Activated naive CD8-positive, alpha-beta T cell treated with anti-CD3 and anti-CD28 coated beads, Interleukin-2, amount 10 ng/mL, durations not matched to agents 7 days and 5 days (primary cell): ENCODE measurements at places on chromosomes 3 and 15. TPM values are rescaled to one million over a fixed set of nuclear protein-coding genes. Genes with fewer than 3 reads are reported as not detected.

CHRD gene
- not detected for total RNA-seq

CMTM8 gene
- 2.6 TPM for total RNA-seq

RUBCN gene
- 55.8 TPM for total RNA-seq

GOLGA8G gene
- not detected for total RNA-seq

CILP gene
- 0.17 TPM for total RNA-seq

HRG gene
- not detected for total RNA-seq

EPB42 gene
- total RNA-seq, result not detected

APOD gene
- total RNA-seq, result not detected

ROPN1 gene
- total RNA-seq, result not detected

FSTL1 gene
- total RNA-seq, result 0.31 TPM

SAXO2 gene
- total RNA-seq, result 1.6 TPM

VPS39 gene
- total RNA-seq, result 88.8 TPM

SLC24A5 gene
- not detected for total RNA-seq

ZBTB20 gene
- total RNA-seq, result 27.4 TPM

SLC51B gene
- total RNA-seq, result not detected

ITGA11 gene
- total RNA-seq, result 0.57 TPM

SLC28A2 gene
- not detected for total RNA-seq

GNAT1 gene
- total RNA-seq, result not detected

WDR82 gene
- total RNA-seq, result 140 TPM

PSTPIP1 gene
- 241 TPM for total RNA-seq

ECE2 gene
- total RNA-seq, result not detected
